ENCODE measurements at places on chromosomes 6 and 20.

DNA sequence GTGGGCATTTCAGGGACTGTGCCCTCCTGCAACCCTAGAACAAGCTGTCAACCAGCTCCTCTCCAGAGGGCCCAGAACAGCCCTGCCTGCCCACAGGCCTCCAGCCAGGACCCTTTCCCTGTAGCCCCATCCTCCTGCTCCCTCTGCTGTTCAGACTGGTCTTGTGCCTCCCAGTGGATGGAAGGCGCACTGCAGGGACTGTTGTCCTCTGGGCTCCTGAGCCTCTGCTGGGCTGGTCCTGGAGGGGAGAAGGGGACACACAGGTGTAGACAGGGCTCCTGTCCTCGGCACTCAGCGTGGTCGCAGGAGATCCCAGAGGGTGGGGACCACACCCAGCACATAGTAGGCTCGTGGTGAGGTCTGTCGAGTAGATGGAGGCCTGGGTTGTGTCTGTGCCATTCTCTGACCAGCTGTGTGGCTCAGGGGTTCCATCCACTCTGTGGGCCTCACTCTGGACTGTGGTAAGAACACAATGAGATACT, 11.5 kb downstream of the ITPR3 start:
- peak; percentile 88 for DNase-seq

GRCh38 chr6:131754088-131754487, 43.3 kb upstream of the CTAGE9 start:
- DNase-seq: no peak

- DNase-seq: no peak
Measured at GRCh38 chr6:38264605-38265004, 375.1 kb downstream of the BTBD9 start.

- DNase-seq: peak; percentile 63
Measured at GRCh38 chr20:12575352-12576095, 433.2 kb upstream of the SPTLC3 start.

- peak; percentile 7 for DNase-seq
Measured at GRCh38 chr6:43978473-43979346, 148.5 kb downstream of the MRPL14 start.

- peak; percentile 91 for DNase-seq
Measured at GRCh38 chr20:2814587-2815051, at the start of gene C20orf141. Gene C20orf141 (plus strand): TSS chr20:2814987. CDS start chr20:2815185, 198 bp downstream.

GRCh38 chr6:75633045-75633444, 31.4 kb downstream of the SENP6 start:
- DNase-seq: no peak

All from WERI-Rb-1 (cell line).